ENCODE measurements at places on chromosomes 1 and 21. TPM values are rescaled to one million over a fixed set of nuclear protein-coding genes. Genes with fewer than 3 reads are reported as not detected.

Gene DESI2
- total RNA-seq: 29.4 TPM

Gene DYNLT5
- 1.6 TPM for total RNA-seq

Gene C1QC
- 213 TPM for total RNA-seq

Gene TCHHL1
- not detected for total RNA-seq

Gene IQCC
- total RNA-seq: 1.5 TPM

Gene BTBD19
- 20.9 TPM for total RNA-seq

Gene GNG12
- 121 TPM for total RNA-seq

Gene TEX38
- not detected for total RNA-seq

Gene GCSAML
- 0.76 TPM for total RNA-seq
